ENCODE measurements at places on chromosomes 4 and X.

DNA sequence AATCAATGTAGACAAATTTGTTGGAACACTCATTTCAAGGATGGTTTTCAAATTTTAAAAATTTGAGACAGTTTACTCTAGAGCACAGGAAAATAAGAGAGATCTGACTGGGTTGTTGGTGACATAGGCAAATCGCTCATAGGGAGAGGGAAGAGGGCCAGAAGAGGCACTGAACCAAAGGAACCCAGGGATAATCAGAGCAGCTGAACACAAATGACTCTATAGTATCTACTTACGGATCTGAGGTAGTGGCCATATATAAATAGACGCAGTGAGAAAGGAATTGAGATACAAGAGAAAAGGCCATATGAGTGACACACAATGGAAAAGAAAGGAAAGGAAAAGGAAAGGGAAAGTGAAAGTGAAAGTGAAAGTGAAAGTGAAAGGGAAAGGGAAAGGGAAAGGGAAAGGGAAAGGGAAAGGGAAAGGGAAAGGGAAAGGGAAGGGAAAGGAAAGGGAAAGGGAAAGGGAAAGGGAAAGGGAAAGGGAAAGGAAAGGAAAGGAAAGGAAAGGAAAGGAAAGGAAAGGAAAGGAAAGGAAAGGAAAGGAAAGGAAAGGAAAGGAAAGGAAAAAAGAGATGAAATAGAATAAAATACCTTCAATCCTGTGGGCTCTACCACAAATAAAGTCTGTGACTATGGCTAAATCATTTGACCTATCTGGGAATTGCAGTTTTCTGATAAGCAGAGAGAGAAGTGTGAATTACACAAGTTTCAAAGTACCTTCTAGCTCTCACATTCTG lies 759.2 kb downstream of the DMD start:
- no peak for DNase-seq
- no peak overlapping the region for H3K4me3 ChIP-seq
- H3K36me3 ChIP-seq, result peaks cover 8% of the 10 kb centered on the region
- no peak overlapping the region for H3K27ac ChIP-seq
- no peaks in the 10 kb centered on the region for H3K4me1 ChIP-seq

GRCh38 chrX:66035667-66036066 lies 4.2 kb downstream of the VSIG4 start:
- H3K4me1 ChIP-seq, result no peaks in the 10 kb centered on the region
- no peak overlapping the region for H3K4me3 ChIP-seq
- DNase-seq, result no peak
- H3K27me3 ChIP-seq, result no peaks in the 10 kb centered on the region

GRCh38 chrX:130887376-130887775 lies 15.6 kb downstream of the ENOX2 start:
- H3K4me3 ChIP-seq, result no peak overlapping the region
- no peaks in the 10 kb centered on the region for H3K4me1 ChIP-seq
- H3K36me3 ChIP-seq, result no peaks in the 10 kb centered on the region
- H3K27ac ChIP-seq, result no peak overlapping the region

- H3K27me3 ChIP-seq, result peaks cover 8% of the 10 kb centered on the region
- no peaks in the 10 kb centered on the region for H3K36me3 ChIP-seq
- H3K4me1 ChIP-seq, result peaks cover 8% of the 10 kb centered on the region
- DNase-seq, result no peak
- H3K27ac ChIP-seq, result no peak overlapping the region
Observed at GRCh38 chr4:37742149-37742548, 56.0 kb upstream of the RELL1 start.

GRCh38 chr4:110631584-110632505 lies 9.0 kb upstream of the PITX2 start:
- peak overlapping the region; percentile 69 for H3K4me3 ChIP-seq
- peaks cover 71% of the 10 kb centered on the region for H3K27me3 ChIP-seq
- DNase-seq, result peak; percentile 89

GRCh38 chrX:40279091-40279430 lies 181.3 kb upstream of the BCOR start:
- no peaks in the 10 kb centered on the region for H3K4me1 ChIP-seq
- DNase-seq, result no peak
- H3K36me3 ChIP-seq, result peaks cover 1% of the 10 kb centered on the region

- no peak for DNase-seq
- H3K27ac ChIP-seq, result no peak overlapping the region
- H3K27me3 ChIP-seq, result no peaks in the 10 kb centered on the region
Observed at GRCh38 chrX:1507511-1508463, 29.2 kb downstream of the P2RY8 start.

DNA sequence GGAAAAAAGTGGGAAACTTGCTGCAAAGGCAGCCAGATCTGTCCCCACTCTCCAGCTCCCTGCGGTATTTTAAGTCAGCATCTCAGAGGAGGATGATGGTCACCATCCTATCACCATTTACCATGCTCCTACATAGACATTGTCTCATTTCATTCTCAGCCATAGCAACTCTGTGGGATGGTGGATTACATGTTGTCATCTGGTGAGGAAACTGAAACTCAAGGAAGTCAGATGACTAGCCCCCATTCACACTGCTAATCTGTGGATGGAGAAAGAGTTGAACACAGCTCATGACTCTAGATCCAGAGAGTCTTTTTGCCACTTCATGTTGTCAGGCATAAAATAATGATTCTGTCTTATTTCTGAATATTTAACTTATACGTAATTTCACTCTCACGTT lies 323.5 kb downstream of the PTTG2 start:
- H3K36me3 ChIP-seq, result no peaks in the 10 kb centered on the region
- H3K4me3 ChIP-seq, result no peak overlapping the region
- no peak for DNase-seq
- no peak overlapping the region for H3K27ac ChIP-seq
- H3K4me1 ChIP-seq, result peaks cover 26% of the 10 kb centered on the region
- H3K27me3 ChIP-seq, result no peaks in the 10 kb centered on the region

GRCh38 chr4:8182858-8183725 lies 16.0 kb upstream of the SH3TC1 start:
- no peaks in the 10 kb centered on the region for H3K36me3 ChIP-seq
- no peak overlapping the region for H3K4me3 ChIP-seq
- peak; percentile 49 for DNase-seq

DNA sequence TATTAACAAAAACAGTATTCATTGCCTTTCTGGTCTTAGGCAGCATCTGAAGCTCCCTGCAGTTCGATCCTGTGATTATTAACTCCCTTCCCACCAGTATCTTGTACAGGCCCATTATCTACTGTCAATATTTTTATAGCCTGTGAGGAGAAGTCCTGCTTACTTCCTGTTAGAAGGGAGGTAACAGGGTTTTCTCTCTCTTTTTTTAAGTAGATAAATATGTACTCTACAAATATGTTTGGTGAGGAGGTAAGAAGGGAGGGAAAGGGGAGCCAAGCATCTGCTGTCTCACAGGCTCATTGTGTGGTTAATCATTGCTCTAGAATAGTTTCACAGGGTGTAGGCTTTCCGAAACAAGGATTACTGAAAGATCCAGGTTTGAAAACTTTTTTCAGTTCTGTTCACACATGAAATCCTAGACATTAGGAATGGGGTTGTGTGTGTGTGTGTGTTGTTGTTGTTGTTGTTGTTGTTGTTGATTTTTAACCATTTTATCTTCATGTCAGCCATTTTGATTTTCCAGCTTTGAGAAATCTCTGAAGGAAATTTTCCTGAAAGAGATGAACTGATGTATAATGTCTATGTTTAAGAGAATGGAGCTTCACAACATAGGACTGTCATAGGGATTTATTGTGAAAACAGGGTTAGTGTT lies 14.2 kb downstream of the ATOH1 start:
- no peak overlapping the region for H3K4me3 ChIP-seq
- H3K36me3 ChIP-seq, result no peaks in the 10 kb centered on the region
- H3K27ac ChIP-seq, result no peak overlapping the region
- no peak for DNase-seq

DNA sequence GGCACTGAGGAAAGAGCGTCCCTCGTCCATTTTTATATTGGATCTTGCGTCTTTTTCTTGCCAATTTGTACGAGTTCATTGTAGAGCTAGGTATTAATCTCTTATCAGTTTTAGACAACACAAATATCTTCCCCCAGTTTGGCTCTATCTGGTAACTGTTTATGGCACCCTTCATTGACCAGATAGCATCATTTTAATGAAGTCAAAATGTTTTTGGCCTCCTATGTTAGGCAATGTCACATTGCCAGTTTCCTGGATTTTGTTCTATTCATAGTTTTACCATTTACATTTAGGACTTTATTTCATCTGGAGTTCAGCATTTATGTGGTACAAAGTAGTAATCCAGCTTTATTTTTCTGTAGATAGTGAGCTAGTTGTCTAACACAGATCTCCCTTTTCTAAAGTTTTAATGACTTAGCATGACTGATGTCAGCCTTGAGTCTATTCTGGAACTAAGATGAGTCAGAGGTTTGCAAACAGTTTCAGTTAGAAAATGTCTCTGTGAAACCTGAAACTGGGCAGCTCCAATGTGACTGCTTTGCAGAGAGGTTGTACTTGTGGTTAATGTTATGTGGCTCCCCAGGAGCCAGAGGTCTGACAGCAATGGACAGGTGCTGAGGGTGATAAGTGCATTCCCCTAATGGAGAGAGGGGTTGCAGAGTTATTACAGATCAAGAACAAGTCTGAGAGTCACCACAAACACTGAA lies 5.3 kb upstream of the STBD1 start:
- no peak for DNase-seq
- peaks cover 5% of the 10 kb centered on the region for H3K36me3 ChIP-seq
- H3K4me1 ChIP-seq, result peaks cover 20% of the 10 kb centered on the region
- no peak overlapping the region for H3K4me3 ChIP-seq
- no peaks in the 10 kb centered on the region for H3K27me3 ChIP-seq
- peak overlapping the region; percentile 94 for H3K27ac ChIP-seq

DNA sequence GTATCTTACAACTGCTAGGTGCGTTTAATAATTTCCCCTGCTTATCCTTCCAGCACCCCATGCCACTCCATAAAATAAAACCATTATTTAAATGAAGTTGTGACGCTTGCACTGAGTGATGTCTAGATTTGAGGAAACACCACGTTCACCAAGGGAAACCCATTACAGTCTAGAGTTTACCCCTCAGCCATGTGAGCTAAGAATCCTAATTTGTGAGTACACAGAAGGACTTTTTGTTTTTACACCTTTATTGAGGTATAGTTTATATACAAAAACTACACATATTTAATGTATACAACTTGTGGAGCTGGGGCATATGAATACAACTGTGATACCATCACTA lies 326.8 kb downstream of the RAPGEF2 start:
- H3K36me3 ChIP-seq, result no peaks in the 10 kb centered on the region
- no peak overlapping the region for H3K27ac ChIP-seq
- no peak overlapping the region for H3K4me3 ChIP-seq
- no peak for DNase-seq
- peaks cover 2% of the 10 kb centered on the region for H3K4me1 ChIP-seq

All from mesothelial cell of epicardium (in vitro differentiated cells).